Stimulated activated effector memory CD8-positive, alpha-beta T cell treated with anti-CD3 and anti-CD28 coated beads, Interleukin-12 subunit alpha, Interleukin-12 subunit beta, amount 100 ng/mL, for 72 hours (primary cell): ENCODE measurements at places on chromosomes 1 and 21.

- no peak for DNase-seq
Measured at GRCh38 chr1:94425821-94426484, 7.8 kb downstream of the ABCD3 start.

DNA sequence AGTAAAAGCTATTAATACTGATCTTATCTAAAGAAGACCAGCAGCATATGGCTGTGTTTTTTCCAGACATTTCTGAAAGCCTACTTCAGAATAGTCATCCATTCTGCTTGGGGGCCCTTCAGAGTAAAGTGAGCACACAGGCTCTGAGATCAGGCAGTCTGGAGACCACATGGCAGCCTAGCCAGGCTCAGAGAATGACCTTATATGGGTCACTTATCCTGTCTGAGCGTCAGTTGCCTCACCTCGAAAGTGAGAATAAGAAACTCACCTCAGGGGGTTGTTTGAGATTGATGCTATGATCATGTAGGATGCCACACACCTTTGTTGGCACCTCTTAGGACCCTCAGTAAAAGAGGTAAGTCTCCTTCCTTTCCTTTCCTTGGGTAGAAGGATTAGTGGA, 270.4 kb downstream of the GRIK1 start:
- no peak for DNase-seq

DNA sequence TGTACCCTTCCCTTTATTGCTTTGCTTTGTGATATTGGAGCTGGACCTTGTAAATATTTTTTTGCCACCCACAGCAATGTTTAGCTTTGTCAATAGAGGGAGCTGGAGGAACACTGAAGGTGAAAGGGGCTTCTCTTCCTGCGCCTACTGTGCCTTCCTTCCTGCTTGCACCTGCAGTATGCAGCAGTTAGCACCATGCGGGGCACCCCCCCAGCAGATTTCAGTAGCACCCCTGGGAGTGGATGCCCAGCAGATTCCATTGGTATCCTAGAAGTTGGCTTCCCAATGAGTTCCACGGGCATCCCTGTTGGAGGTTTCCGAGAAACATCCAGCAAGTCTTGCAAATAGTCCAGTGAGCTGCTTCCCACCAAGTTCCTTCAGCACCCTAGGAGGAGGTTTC, 25.6 kb downstream of the S100A10 start:
- DNase-seq = peak; percentile 33

GRCh38 chr1:180173952-180174351, 19.3 kb downstream of the QSOX1 start:
- DNase-seq = no peak

DNA sequence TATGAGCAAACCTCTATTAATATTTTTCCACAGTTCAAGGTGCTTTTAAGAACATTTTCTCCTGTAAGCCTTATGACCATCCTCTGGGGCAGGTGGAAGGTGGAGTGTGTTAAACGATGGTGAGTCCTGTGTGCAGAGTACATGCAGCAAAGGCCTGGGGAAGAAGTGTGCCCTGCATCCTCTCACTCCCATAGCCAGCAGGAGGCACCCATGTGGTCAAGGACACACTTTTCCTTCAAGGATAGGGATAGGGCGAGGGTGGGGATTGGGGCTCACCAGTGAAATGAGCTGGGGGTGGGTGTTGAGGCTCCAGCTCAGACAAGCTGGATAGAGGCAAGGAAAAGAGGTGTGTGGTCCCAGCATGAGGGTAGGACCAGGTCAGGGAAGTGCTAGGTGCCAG, 120.8 kb upstream of the KCNE2 start:
- no peak for DNase-seq

DNA sequence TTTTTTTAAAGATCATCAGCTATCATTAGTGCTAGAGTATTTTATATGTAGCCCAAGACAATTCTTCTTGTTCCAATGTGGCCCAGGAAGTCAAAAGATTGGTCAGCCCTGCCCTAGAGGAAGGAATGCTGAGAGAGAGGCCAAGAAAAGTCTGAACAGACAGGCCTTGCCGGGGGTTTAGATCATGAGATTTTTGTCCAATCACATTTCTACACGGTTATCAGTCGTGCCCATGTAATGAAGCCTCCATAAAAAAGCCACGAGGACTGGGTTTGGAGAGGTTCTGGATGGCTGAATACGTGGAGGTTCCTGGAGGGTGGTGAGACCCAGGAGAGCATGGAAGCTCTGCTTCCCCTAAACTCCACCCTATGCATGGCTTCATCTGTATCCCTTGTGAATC, 24.3 kb upstream of the ENO1 start:
- DNase-seq = no peak

GRCh38 chr1:191609305-191609704, 549.0 kb upstream of the RGS18 start:
- DNase-seq = no peak

DNA sequence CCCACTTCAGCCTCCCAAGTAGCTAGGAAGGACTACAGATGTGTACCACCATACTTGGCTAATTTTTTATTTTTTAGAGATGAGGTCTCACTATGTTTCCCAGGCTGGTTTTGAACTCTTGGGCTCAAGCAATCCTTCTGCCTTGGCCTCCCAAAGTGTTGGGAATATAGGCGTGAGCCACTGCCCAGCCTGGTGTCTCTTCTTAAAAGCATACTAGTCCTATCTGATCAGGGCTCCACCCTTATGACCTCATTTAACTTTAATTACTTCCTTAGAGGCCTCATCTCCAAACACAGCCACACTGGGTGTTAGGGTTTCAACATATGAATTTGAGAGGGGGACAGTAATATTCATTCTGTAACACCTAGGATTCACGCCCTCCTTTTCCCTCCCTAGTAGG, 130.9 kb downstream of the GLIS1 start:
- DNase-seq = no peak

GRCh38 chr21:42698733-42699132, 45.3 kb downstream of the PDE9A start:
- DNase-seq = no peak

DNA sequence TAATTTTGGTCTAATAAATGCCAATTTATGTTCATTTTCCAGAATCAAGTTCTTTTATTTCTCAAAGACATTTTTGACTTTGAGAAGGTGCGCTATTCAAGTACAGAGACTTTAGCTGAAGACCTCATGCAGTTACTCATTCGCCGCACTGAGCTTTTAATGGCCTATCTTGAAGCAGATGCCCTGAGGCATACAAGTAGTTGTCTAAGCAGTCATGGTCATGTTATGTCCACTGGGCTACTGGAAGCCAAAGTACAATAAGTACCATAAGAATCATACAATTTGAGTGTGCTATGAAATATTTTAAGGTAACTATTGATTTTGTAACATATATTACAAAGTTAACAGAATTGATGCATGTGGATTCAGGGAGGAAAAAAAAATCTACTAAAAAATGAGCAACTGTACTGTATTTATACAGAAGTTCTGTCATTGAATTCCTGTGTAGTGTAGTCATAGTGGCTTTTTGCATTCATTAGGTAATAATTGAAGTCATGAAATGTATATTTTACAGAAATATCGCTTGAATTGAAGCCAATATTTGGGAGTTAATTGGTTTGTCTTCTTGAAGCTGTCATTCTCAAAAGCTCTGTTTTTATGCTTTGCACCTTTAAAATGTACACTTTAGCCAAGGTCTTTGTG, 13.5 kb upstream of the NEXN start:
- DNase-seq = no peak

GRCh38 chr1:1602304-1602967, 2.5 kb upstream of the FNDC10 start:
- DNase-seq = no peak

DNA sequence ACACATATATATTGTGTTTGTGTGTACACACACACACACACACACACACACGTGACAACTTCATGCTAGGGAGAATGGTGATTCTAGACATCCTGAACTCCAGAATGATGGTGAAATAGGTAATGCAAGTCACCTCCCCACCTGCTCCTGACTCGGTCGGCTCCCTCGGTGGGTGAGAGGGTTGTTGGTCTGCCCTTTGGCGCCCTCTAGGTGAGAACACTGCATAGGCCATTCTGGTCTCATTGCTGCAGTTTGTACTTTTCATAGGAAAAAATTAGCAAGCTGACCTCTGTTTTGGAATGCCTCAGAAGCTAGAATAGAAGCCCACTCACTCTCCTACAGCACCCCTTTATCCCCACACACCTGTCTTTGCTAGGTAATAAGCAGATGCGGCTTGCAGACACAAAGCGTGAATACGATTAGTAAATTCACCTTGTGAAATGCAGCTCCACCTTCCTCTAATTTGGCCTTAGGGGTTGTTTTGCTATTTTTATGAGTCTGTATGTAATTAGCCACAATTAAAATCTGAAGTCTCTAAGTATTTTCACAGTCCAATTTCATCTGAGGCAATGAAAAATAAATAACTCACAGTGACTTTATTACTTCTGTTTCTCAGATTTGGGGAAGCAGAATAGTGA, 130.0 kb upstream of the KCNJ15 start:
- peak; percentile 3 for DNase-seq

DNA sequence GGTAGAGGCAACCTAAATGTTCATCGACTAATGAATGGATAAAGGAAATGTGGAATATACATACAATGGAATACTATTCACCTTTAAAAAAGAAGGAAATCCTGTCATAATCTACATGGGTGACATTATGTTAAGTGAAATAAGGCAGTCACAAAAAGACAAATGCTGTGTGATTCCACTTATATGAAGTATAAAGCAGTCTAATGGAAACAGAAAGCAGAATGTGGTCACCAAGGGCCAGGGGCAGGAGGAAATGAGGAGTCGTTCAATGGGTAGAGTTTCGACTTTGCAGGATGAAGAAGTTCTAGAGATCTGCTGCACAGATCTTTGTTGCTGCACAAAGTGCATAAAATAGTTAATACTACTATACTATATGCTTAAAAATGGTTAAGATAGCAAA, 7.8 kb downstream of the DIPK1A start:
- DNase-seq = no peak

DNA sequence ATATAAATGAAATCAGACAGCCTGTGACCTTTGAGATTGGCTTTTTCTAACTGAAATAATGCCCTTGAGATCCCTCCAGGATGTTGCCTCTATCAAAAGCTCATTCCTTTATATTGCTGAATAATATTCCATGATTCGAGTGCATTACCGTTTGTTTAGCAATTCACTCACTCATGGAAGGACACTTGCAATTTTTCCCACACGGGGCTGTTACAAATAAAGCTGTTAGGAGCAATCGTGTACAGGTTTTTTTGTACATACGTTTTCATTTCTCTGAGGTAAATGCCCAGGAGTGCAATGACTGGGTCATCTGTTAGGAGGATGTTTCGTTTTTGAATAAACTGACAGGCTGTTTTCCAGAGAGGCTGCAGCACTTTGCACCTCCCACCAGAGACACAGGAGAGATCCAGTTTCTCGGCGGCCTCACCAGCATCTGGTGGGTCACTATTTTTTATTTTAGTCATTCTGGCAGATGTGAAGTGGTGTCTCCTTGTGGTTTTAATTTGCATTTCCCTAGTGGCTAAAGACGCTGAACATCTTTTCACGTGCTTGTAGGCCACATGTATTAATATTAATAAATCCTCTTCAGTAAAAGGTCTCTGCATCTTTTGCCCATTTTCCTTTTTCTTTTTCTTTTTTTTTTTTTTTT, 11.0 kb downstream of the PRDM15 start:
- no peak for DNase-seq

DNA sequence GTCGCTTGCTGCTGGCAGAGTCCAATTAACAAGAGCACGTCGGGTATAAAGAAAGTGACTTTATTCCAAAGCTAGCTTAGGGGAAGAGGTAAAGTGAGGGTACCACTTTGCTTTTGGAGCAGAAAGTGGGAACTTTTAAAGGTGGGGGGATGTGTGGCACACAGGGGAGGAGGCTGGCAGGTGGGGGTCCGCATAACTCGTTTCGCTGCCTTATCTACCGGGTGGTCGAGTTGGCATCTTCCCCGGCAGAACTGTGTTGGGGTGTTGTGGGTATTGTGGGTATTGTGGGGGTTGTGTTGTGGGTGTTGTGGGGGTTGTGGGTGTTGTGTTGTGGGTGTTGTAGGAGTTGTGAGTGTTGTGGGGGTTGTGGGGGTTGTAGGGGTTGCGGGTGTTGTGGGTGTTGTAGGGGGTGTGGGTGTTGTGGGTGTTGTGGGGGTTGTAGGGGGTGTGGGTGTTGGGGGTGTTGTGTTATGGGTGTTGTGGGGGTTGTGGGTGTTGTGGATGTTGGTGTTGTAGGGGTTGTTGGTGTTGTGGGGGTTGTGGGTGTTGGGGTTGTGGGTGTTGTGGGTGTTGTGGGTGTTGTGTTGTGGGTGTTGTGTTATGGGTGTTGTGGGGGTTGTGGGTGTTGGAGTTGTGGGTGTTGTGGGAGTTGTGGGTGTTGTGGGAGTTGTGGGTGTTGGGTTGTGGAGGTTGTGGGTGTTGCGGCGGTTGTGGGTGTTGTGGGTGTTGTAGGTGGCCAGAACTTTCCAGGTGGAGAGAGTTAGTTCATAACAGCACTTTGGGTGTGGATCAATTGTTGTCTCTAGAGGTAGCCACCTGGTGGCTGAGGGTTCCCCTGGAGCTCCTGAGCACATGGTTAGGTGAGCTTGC, 52.7 kb downstream of the AGPAT3 start:
- DNase-seq = peak; percentile 58

- no peak for DNase-seq
Measured at GRCh38 chr1:201662646-201663045, 123.7 kb downstream of the NAV1 start.

- DNase-seq = no peak
Measured at GRCh38 chr21:43653626-43654025, 5.7 kb downstream of the HSF2BP start.

- DNase-seq = no peak
Measured at GRCh38 chr1:234836045-234836681, 226.2 kb upstream of the IRF2BP2 start.

DNA sequence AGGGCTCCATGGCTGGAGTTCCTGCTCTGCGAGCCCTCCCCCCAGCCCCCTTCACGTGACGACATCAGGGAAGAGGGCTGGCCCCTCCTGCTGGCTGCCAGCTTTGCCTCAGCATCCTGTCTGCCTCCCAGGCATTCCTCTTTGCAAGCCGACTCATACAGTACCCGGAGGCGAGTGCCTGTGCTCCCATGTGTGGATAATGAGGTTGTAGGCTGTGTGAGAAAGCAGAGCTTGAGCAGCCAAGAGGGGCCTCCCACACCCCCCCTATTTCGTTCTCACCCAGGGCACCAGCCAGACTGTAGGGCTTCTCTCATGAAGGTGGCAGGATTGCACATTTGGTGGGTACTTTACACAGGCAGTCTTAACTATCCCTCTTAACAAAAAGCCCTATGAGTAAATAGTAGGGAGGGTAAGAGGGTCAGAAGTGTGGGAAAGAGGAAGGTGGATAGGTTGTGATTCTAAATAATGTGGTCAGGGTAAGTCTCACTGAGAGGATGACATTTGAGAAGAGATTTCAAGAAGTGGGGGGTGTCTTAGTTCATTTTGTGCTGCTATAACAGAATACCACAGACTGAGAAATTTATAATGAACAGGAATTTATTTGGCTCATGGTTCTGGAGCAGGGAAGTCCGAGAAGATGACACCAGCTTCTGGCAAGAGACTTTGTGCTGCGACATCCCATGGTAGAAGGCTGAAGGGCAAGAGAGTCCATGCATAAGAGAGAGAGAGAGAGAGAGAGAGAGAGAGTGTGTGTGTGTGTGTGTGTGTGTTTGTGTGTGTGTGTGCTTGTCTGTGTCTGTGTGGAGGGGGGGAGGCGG, 113.5 kb downstream of the OMA1 start:
- no peak for DNase-seq
